ENCODE measurements at places on chromosomes 5 and 9.

DNA sequence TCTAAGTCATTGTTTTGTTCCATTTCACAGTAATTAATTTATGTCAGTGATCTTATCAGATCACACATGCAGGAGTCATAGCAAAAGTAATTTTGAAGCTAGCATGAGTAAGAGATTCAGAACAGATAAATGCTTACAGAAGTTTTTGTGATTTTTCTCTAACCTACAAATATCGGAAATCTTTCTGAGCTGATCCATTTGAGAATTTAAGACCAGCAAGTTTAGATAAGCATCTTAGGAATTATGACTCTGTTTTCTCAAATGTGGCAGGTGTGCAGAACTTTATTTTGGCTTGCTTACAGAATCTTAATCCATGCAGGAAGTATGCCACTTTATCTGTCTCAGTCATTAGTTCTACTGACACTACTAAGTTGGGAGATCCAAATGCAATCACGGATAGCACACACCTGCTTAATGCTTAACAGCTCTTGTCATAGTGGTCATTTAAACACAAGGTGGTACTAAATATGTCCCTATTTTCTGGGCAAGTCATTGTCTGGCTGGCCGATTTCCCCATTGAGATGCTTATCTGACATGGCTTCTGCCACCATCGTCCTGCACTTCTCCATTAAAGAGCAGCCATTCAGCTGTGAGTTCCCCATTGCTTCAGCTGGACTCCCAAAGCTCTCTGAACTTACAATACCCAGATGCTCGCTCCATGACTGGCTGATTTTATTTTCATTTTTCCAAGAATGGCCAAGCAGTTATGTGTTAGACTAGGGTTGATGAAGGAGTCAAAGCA, 305.4 kb upstream of the NUDT12 start:
- DNase-seq = no peak

DNA sequence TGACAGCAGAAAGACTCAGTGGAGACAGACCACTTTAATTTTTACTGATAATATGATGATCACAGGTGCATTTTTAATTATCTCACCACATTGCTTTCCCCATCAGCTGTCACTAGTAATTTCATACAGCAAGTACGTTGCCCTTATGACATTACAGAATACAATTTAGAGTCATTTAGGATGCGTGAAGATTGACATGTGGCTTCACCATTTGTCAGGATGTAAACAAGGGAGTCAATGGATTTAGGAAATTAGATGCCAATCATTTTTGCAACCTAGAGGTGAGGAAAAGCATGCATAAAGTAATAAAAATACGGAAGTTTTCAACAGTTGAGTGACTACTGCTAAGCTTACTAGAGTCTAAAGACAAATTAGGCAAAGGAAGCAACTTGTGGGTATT, 1129.6 kb downstream of the PTPRD start:
- no peak for DNase-seq

DNA sequence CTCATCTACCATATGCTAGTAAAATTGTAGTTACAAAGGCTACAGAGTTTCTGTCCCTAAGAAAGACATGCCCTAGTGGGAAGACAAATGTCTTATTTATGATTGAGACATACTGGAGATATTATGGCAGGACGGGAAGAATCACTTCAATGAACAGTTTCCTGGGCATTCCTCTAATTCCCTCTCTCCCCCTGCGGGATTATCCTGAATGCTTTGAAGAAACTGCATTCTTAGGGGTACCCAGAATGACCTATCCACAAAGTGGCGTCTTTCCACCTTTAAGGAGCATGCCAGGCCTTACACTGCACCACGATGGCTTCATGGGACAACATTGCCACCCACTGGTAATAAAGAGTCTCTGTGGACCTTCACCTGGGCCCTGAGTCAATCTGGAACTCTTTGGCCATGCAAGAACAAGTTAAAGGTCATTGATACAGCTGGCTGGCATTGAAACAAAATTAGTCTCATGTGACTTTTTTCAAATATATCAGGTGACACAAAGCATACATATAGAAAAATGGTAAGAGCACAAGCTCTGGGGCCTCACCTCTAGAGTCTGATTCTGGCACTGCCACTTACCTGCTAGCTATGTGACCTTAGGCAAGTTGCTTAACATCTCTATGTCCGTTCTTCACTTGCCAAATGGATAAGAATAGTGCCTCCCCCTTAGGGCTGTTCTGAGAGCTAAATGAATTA, 32.0 kb downstream of the ANKRD55 start:
- DNase-seq = peak; percentile 64

DNA sequence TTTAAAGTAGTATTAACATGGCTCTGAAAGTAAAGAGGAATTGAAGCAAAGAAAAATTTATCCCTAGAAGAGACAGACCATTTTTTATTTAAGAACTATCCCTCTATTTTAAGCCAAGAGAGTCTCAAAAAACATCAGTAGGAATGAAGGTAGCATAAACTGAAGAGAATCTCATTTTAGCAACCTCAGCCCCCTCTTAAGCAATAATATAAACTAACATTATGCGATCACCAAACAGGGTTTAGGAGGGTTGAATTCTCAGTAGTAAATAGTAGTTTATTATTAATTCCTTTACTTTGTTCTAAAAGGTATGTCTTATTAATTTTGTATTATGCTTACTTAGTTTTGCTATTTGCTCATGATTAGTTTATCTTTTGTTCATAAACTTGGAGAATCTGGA, 287.4 kb downstream of the CDK5RAP2 start:
- DNase-seq = no peak

- no peak for DNase-seq
Measured at GRCh38 chr5:14895301-14895700, 23.7 kb upstream of the ANKH start.

DNA sequence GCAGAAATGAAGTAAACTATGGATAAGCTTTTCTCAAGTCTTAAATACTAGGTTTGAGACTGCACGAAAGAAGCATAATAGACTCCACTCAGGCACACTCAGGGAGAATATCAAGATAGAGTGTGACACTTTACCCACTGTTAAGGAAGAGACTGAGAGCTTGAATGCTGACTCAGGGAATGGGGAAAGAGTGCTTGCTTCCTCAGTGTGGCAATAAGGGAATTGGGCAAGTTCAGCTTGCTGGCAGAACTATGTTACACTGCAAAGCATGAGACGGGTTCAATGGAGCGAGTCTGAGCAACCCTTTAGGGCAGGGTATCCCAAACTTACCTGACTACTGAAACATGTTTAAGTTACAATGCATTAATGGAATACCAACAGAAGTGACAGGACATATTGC, 237.7 kb upstream of the MEF2C start:
- no peak for DNase-seq

- DNase-seq = no peak
Measured at GRCh38 chr5:177610131-177610769, 10.3 kb downstream of the B4GALT7 start.

GRCh38 chr5:157115502-157115901, 6.7 kb upstream of the HAVCR2 start:
- no peak for DNase-seq

GRCh38 chr5:151811593-151812321, 40.0 kb downstream of the G3BP1 start:
- DNase-seq = no peak

- peak; percentile 14 for DNase-seq
Measured at GRCh38 chr5:75856056-75856455, 138.8 kb upstream of the POC5 start.

GRCh38 chr9:98667005-98667640, 41.6 kb downstream of the GABBR2 start:
- DNase-seq = no peak

DNA sequence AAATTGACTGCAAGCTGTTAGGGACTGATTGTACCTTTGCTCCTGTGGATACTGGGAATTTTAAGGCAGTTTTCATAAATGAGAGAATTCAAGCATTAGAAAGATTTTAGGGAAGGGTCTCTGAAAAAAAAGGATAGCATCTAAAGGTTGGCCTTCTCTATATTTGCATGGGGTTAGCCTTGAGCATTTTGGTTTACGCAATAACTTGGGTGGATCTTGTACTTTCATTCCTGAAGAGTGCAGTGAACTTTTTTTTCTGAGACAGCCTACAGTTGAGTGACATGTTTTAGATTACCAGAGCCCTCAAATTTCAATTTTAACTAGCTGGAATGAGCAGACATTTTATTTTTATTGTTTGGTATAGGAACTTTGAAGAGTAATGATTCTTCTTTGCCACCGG, 91.6 kb upstream of the NR3C1 start:
- DNase-seq = no peak

- DNase-seq = no peak
Measured at GRCh38 chr5:142386137-142387023, 61.6 kb upstream of the SPRY4 start.

- peak; percentile 81 for DNase-seq
Measured at GRCh38 chr9:93302586-93303257, 118.8 kb downstream of the WNK2 start.

DNA sequence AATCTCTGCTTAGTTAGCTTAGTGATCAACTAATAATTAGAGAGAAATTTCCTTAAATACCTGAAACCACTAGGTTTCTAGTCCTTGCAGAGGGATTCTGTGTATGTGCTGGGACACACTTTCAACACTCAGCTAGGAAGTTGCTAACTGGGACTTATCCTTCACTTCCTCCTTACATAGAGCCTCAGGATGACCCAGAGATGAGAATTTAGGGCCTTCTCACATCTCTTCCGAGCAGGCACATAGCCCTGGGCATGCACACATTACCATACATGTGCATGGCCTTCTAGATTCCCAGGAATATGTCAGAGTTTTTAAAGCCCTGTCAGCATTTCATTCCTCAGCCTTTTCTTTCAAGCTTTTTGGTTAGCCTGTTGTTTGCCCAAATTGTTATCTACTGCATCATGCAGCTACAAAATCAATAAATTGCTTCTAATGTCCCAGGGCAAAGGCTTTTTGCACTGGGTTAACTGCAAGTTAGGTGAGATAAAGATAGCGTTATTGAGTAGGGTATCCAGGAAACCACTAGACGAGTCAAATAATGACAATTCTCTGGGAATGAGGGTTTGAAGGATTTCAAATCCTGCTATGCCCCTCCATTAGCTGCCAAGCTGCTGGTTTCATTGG, 22.0 kb upstream of the CDK20 start:
- DNase-seq = no peak

GRCh38 chr5:38925154-38925925, 79.5 kb downstream of the OSMR start:
- DNase-seq = no peak

DNA sequence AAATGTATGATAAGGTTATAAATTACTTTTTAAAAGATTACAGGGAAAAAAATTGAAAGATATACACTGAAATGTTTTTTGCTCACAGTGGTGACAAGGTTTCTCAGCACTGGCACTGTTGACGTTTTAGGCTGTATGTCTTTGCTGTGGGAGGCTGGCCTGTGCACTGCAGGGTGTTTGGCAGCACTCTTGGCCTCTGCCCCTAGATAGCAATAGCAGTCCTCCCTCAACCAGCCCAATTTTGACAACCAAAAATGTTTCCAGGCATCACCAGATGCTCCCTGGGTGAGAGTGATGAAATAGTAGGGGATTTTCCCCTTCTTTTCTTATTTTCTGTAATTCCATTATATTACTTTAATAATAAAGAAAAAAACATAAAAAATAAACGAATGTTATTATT, 3.3 kb downstream of the CD274 start:
- no peak for DNase-seq

DNA sequence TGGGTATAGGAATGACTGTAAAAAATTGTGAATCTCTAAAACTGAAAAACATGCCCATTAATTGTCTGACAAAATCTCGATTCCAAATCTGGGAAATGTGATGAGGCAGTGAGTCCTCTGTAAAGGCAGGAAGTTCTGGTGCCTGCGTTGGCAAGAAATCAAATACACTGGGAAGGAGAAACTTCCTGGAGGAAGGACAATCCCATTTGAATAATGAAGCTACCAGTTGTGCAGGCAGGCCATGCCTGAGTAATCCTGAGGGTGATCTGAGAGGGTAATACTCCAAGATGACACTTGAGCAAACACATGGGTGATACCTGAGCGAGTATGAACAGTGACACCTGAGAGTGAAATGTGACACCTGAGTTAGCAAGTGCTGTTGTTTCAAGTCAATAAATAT, 49.7 kb downstream of the KIF24 start:
- DNase-seq = no peak

- DNase-seq = no peak
Measured at GRCh38 chr9:137268538-137269201, 8.9 kb upstream of the TOR4A start.

DNA sequence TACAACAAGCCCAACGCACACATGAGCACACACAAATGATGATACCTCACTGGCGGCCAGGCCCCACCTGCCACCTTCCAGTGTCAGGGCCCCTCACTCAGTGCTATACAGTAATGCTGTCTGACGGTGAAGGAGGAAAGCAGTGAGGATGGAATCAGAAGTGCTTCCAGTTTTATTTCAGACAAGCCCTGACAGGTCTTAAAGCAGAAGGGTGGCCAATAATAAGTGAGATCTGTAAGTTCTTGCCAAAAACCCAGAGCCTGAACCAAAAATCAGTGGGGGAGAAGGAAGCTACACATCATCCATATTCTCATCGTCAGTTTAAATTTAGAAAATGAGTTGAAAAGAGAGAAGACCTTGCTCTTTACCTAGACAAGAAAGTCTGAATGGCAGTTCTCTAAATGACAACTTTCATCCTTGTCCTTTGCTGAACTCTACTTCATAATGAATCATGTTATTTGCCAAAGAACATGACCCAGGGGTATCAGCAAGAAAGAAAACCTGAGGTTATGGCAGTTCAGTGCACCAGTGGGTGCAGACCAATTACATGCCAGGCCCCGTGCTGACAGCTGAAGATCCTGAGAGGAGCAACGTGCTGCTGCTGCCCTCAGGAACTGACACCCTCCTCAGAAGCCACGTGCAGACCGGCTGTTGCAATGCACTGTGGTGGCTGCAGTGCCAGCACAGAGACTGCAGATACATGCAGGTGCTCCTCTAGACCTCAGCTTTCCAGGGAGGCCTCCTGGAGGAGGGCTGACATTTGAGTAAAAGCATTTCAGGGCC, 118.7 kb downstream of the DROSHA start:
- DNase-seq = no peak

- DNase-seq = no peak
Measured at GRCh38 chr9:28999057-28999456, 1425.8 kb upstream of the C9orf72 start.

DNA sequence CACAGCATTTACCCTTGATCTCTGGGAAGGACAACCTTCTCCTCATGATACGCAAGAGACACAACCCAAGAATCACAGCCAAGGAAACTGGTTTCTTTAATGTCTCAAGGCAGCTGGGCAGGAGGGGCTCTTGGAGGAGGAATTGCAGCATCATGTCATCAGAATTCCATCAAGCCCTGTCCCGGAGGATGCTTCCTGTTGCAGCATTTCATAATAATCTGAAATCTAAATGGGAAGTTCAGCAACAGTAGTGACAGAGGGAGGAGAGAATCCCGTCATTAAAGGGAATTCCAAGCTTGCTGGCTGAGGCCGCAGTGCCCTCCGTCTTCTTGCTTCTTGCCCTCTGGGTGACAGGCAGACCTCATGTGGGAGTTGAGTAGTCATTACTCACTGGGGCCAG, 192.7 kb downstream of the TENT4A start:
- DNase-seq = no peak

DNA sequence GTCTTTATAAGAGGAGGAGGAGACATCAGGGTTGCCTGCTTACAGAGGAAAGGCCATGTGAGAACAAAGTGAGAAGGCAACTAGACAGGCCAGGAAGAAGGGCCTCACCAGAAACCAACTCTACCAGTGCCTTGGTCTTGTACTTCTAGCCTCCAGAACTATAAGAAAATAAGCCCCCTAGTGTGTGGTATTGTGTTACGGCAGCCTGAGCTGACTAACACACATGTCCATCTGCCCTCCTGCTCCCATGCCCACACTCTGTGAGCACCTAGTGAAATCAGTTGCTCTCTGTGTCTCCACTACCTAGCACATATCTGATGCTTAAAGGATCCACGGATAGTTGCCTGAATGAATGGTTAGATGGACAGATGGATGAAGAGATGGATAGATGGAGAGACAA, 6.9 kb downstream of the AK3 start:
- DNase-seq = no peak
